ENCODE measurements at places on chromosomes 2 and 18.

- DNase-seq, result no peak
These were observed 440.1 kb downstream of the MTX2 start for GRCh38 chr2:176709149-176709951.

- DNase-seq, result no peak
These were observed 61.2 kb downstream of the MOGAT1 start for GRCh38 chr2:222732489-222733178.

DNA sequence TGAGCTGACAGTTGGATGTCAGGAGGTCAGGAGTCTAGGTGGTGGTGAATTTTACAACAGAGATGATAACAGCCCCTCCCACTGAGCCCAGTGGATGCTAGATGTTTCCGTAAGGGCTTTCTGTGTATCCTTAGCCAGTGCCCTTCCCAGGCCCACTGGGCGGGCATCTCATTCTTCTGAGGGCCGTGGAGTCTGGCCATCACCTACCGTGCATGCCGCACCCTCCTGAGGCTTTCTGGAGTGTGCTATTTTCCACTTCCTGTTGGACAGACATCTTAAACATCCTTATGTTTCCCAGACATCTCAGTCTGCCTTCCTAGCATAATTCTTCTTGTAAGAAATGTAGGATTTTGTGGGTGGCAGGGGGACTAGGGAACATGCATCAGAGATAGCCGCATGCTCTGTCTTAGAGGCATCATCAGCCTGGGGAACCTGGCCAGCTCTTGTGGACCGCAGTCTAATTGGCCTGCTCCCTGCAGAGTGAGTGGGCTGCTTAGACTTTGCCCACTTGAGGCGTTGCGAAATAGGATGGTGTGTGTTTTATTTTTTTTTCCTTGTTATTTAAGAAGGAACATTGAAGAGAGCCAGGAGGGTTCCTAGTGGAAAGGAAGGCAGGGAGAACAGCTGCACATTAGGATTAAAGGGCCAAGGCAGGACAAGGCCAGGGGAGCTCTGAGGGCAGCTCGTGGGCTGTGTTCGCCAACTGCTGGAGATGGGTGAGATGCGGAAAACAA lies 135.8 kb downstream of the SH3RF3 start:
- DNase-seq, result no peak

GRCh38 chr18:41444943-41445342 lies 510.1 kb upstream of the PIK3C3 start:
- DNase-seq, result no peak

- no peak for DNase-seq
These were observed 34.5 kb upstream of the STPG4 start for GRCh38 chr2:47189635-47190034.

- DNase-seq, result no peak
These were observed 14.6 kb upstream of the AFG3L2 start for GRCh38 chr18:12391487-12392165.
